ENCODE measurements at places on chromosomes 2 and 18.

- no peak for DNase-seq
These were observed 11.2 kb upstream of the EN1 start for GRCh38 chr2:118858485-118859156.

- DNase-seq: no peak
These were observed 432.5 kb upstream of the FSIP2 start for GRCh38 chr2:185306119-185306518.

DNA sequence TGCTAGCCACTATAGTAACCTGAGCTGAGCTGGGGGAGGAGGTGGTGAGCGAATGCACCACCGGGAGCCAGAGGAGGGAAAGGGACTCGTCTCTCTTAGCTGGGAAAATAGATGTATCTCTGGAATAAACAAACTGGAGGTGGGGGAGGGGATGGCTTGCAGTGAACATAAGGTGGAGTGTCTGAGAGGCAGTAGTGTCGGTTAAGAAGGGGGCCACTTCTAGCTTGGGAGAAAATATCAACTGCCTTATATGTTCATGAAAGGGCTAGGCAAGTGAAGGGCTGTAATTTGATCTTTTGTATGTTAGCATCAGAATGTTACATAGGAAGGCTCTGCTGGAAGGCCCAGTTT, 2.2 kb downstream of the SETBP1 start:
- peak; percentile 82 for DNase-seq

DNA sequence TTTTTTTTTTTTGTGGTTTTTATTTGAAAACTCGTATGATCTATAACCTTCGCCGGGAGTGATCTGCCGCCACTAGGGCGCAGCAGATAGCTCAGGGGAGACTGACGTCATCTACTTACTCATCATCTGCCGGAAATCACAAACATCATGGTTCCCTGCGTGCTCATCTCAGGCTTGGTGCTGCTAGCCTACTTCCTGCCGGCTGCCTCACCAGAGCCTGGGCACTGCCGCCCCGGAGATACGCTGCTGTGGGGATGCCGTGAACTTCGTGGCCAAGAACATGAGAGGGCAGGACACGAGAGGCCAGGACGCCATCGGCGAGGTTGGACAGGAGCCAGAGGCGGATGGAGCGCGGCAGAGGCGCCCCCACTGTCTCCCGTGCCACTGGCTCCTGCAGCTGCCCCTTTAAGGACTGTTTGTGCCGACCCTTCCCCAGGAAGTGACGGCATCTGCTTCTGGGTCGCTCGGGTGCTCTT, 68.8 kb downstream of the DOK6 start:
- peak; percentile 10 for DNase-seq

DNA sequence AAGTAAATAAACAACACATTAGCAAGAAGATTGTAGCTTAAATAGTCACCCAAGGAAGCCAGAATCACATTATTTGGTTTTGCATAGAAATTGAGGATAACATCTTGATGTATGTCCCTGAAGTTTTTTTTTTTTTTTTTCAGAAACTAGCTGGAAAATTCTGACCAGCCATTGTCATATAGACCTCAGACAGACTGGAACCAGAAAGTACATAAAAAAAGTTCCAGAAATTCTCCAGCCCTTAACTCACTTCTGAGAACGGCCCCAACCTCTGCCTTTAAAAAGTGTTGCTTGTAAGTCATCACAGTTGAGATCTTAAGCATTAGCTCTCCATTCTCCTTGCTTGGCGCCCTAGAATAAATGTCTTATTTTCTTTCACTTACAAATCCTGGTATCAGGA, 350.5 kb downstream of the CCDC85A start:
- no peak for DNase-seq

GRCh38 chr2:240604291-240604938, 17.9 kb downstream of the CAPN10 start:
- no peak for DNase-seq

DNA sequence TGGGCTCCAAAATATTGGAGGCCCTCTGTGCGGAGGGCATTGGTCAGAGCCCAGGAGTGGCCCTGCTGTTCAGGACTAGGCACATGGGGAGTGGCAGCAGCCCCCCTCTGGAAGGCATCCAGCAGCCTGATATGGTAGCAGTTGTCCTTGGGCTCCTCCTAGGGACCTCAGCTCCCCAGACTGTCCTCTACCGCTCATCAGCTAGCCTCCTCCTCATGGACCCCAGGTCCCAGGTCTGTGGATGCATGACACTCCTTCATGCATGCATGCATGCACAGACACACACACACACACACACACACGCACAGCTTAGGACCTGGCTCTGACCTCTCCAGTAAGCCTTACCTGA, 15.4 kb upstream of the ATP6V1B1 start:
- no peak for DNase-seq

DNA sequence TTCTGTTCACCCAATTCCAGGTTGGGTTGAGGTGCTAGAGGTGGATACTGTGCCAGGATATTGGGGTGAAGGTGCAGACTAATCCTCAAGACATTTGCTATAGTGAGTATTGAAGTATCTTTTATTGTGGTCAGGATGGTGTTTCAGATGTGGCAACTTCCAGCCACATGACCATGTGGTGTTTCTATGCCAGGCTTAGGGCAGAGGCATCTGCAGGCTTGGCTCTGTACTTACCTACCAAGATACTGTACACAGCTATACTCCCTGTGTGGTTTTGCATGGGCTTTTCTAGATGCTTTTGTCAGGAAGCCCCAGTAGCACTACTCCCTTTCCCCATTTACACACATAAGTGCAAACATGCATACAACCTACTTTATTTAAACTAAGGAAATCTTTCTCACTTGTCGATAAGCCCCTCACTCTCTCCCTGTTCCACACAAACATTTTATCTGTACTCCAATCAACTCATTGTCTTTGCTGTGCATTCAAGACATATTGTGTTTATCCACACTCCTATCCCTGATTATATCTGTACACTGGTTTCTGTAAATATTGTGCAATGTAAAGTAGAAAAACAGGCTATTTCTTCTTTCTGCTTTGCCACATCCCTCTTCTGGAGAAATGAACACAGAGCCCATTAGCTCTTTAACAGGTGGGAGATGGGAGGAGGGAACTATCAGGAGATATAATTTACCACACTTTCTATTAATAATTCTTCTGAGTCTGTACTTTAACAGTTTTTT, 12.3 kb downstream of the ARL6IP6 start:
- no peak for DNase-seq

DNA sequence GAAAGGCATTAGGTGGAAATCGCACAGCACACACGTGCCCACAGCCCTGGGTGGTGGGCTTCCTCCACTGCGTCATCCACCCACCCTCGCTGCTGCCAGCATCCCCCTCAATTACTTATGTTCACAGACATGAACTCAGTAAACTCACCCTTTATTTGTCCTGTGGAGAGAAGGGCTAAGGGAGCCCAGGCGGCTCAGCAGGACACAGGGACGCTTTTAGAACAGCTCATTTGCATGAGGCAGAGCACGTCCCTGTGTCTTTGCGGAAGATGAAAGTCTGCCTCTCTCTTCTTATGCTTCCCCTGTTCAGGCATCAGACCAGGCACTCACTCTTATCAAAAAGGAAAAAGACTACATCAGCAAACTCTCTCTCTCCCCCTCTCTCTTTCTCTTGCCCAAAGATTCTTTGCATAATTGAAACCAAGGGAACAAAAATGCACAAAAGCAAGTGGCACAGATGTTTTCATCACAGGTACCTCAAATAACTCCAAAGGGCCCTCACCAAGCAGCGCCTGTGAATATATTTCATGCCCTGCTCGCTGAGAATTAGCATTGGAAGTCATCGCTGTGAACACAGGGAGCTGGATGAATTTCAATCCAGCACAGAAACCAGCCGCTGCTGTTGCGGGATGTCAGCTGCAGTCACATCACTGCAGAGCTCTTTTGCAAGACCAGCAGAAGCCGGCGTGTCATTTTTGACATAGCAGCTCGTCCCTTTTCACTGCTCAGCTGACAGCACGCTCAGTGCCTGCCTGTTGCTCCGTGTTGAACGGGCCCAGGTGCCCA, 376.3 kb upstream of the MYT1L start:
- no peak for DNase-seq

DNA sequence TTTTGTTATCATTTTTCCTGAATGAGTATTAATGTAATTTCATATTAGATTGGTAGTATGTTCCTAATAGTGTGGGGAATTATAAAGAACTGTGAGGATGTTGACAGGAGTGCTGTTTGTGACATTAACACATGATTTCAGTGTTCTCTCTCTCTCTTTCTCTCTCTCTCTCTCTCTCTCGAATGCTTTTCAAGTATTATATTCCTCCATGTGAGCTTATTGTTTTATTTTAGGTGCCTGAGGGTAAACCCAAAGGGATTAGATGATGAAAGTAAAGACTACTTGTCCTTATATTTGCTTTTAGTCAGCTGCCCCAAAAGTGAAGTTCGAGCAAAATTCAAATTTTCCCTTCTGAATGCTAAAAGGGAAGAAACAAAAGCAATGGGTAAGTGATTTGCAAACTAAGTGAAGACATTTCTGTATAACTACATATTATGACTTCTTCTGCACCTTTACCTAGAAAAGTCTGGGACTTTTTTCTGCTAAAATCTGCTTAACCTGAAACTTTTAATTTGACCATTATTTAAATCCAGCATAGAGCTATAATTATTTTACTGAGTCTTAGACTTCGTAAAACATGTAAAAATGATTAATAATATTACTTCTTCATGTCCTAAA, 49.2 kb downstream of the SPOPL start:
- no peak for DNase-seq

DNA sequence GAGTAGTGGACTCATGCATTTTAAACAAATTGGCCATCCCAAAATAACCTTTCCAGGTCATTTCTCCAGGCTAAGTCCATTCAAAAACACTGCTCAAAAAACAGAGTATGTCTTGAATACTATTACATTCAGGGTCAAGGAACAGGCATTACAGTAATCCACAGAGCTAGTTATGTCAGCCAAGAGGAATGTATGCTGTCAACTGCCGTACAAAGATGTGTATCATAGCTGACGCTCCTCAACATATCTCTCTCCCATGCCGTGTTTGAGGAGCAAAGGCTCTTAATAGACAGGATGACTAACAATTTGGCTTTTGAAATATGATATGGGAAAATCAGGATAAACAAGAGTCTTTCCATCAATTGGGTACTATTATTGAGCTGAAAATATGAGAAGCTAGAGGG, 68.8 kb upstream of the KCTD1 start:
- DNase-seq: no peak

GRCh38 chr2:214740867-214741395, 68.6 kb downstream of the BARD1 start:
- no peak for DNase-seq

DNA sequence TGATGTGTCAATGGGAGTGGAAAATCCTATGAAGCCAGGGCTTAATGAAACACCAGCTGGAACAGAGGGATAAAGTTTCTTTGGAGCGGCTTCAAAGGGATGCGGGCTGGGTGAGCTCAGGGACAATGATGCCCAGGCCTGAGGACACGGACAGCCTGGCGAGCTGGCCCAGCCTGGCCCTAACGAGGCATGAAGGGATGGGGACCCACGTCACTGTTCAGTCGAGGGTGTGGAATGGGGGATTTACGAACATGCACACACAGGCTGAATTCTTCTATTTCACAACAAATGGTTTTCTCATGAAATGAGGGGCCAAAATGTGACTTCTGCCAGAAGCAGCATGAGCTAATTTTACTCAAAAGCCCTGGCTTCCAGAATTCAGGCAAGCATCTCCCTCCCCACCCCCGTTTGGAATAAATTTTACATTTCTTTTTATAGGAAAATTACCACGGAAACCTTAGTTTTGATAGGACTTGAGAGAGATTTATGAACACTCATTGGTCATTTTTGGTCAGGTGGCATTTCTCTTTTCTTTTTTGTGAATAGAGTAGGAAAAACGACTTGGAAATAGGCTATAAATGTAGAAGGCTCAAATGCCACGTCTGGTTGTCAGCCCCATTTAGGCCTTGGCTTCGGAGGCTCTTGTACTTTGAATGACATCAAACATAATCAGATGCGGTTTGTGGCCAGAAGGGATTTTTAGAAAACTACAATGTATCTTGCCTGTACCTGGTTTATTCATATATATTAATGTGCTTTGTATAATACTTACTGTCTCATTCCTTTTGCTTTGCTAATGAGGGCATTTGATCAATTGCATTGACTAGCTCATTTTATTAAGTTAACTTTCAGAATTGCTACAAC, 893.8 kb upstream of the CELF4 start:
- DNase-seq: peak; percentile 66

DNA sequence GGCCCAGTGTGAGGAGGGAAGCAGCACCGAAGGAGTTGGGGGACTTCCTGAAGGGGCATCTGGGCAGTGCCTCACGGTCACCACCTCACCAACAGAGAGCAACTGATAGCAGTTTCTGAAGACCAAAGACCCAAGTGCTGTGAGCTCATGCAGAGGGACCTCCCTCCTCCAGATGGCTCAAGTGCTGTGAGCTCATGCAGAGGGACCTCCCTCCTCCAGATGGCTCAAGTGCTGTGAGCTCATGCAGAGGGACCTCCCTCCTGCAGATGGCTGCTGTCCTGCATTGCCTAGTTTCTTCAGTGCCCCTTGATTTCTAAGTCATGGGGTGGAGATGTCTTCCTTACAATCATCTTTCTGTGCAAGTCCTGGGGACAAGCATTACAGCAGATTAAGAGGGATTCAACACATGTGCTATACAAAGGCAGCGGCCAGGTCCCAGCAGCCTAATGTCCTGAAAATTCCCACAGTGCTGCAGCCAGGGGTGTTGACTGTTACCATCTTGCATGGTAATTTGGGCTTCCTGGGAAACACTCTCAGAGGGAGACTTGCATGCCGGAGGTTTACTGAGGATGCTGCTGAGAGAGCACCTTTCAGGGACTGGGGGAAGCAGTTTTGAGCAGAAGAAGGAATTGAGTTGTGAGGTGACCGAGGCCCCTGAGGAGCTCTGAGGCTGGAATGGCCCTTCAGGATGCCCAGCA, 409.3 kb downstream of the GALR1 start:
- peak; percentile 78 for DNase-seq

DNA sequence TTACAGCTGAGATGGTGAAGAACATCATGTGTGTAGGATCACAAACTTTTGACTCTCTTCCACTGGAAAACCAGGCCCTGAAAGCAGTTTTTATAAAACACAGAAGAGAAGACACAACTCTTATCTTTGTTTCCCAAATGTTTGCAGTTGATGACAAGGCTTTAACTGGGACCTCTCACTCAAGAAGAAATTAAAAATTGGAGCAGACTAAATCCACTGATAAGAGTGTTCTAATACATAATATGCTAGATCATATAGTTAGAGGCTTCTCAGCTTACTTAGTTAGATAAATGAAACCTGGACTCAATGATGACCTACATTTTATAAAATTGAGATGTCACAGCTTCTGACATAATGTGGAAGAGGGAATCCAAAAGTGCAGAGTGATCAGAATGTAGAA, 158.3 kb upstream of the WDSUB1 start:
- no peak for DNase-seq

- DNase-seq: no peak
These were observed 397.7 kb downstream of the NUP35 start for GRCh38 chr2:183521911-183522310.
